ENCODE measurements at places on chromosomes 5 and 9.

DNA sequence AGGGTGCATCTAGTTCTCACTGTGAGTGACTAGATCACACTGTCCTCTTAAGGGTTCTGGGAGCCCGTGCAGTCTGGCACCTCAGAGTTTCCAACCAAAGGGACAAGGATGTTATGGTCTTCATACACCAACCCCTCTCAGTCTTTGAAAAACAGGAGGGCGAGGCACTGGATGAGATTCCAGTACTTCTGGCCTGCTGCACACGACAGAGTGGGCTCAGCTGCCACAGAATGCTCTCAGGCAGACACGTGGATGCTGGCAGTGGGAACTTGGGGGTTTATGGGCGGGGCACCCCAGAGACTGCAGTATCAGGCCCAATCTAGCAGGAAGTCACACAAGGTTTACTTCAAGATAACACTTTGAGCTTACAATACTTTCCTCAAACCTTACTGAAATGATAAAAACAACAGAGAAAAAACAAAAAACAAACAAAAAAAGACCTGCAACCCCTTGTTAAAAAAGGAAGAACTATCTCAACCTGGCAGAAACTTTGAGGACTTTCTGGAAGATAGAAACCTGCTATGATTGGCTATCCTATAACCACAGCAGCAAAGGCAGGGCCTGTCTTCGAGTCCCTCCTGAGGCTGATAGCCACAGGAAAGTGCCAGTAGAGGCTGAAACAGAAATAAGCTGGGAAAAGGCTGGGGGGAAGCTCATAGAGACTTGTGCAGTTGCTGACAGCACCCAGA, 28.3 kb upstream of the TGFBR1 start:
- no peak for DNase-seq

GRCh38 chr5:20305463-20305862, 317.5 kb upstream of the CDH18 start:
- DNase-seq, result no peak

- DNase-seq, result peak; percentile 71
Observed at GRCh38 chr5:14900693-14901461, 29.3 kb upstream of the ANKH start.

GRCh38 chr9:135906291-135907005, 898 bp downstream of the CAMSAP1 start:
- peak; percentile 58 for DNase-seq

GRCh38 chr5:106675687-106676086, 995.0 kb downstream of the EFNA5 start:
- no peak for DNase-seq

- DNase-seq, result no peak
Observed at GRCh38 chr5:147519380-147519779, 9.5 kb upstream of the DPYSL3 start.

DNA sequence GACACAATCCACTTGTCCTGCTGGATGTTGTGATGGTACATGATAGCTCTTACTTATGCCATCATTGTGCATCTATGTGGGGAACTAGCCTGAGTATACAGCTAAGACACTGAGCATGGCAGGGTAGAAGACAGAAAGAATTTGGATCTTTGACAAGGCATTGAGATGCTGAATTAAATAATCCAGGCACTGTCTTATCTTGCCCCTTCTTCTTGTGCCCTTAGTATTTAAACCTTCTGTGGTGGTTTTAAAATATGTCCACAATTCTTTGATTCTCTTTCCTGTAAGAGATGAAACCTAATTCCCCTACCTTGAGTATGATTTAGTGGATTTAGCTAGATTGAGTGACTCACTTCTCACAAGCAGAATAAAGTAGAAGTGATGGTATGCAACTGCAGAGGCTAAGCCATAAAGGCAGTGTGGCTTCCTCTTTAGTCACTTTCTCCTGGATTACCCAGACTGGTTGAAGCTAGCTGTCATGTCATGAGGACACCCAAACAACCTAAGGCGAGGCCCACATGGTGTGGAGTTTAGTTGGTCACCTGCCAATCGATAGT, 174.0 kb upstream of the NREP start:
- peak; percentile 91 for DNase-seq

GRCh38 chr5:73112359-73112758, 8.0 kb upstream of the TMEM171 start:
- no peak for DNase-seq

- no peak for DNase-seq
Observed at GRCh38 chr5:96172436-96172835, 210.8 kb upstream of the ELL2 start.

DNA sequence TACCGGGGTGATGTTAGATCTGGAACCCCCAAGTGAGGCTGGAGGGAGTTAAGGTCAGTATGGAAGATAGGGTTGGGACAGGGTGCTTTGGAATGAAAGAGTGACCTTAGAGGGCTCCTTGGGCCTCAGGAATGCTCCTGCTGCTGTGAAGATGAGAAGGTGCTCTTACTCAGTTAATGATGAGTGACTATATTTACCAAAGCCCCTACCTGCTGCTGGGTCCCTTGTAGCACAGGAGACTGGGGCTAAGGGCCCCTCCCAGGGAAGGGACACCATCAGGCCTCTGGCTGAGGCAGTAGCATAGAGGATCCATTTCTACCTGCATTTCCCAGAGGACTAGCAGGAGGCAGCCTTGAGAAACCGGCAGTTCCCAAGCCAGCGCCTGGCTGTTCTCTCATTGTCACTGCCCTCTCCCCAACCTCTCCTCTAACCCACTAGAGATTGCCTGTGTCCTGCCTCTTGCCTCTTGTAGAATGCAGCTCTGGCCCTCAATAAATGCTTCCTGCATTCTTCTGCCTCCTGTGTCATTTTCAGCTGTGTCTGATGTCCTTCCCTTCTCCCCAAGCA, 2.3 kb upstream of the MYOZ3 start:
- DNase-seq, result no peak

GRCh38 chr5:162474239-162474638, 406.7 kb downstream of the GABRG2 start:
- no peak for DNase-seq

- no peak for DNase-seq
Observed at GRCh38 chr9:17739022-17739421, 160.2 kb downstream of the SH3GL2 start.

DNA sequence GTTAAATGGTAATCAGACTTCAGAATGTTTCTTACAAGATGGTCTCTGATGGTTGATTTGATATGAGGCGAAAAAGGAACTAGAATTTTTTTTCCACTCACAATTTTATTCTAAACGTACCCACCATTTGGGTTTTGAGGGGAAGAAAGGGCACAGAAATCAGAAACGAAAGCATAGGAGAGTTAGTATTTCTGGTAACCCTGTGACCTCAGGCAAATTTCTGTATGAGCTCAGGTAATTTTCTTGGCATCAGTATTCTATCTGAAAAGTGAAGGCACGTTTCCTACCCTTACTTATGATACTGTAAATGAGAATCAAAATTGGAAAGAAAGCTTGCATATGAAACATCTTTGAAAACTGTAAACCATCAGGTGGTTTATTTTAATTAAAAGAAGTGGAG, 26.5 kb downstream of the TMEFF1 start:
- DNase-seq, result no peak

GRCh38 chr9:126514037-126514821, 99.5 kb upstream of the LMX1B start:
- no peak for DNase-seq

GRCh38 chr9:128271112-128271511, 4.7 kb downstream of the GOLGA2 start:
- DNase-seq, result peak; percentile 89

GRCh38 chr9:116959809-116960208, 272.7 kb downstream of the TRIM32 start:
- no peak for DNase-seq

DNA sequence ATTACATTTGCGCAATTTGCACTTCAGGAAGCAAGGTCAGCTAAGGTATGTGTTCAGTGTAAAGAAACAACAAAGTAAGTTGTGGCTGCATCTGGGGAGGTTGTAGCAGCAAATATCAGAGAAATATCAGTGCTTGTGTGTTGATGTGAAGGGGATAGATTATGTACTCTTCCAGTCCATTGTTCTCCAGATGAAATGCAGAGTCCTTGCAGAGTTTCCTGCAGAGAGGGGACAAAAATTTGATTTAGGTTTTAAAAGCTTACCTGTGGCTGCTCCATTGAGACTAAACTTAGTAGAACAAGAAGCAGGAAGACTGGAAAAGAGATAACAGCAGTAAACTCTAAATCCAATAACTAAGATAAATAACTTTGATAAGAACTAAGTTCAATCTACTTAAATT, 952.2 kb downstream of the CDH18 start:
- no peak for DNase-seq

DNA sequence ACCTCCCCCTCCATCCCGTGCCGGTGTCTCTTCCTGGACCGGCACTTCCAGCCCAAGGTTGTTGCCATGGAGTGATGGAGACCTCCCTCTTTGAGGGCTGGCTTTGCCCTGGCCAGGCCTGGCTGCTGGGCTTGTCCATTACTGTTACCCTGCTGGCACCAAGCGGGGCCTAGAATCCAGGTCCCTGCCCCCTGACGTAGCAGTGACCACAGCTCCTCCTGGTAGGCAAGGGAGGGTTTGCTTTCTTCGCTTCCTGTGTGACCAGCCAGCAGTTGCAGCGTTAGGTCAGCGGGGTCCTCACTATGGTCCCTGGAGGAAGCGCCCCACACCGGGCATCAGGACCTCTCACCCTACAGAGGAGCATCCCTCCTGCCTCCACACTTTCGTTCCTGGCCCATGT, 146.7 kb upstream of the COL5A1 start:
- DNase-seq, result no peak

DNA sequence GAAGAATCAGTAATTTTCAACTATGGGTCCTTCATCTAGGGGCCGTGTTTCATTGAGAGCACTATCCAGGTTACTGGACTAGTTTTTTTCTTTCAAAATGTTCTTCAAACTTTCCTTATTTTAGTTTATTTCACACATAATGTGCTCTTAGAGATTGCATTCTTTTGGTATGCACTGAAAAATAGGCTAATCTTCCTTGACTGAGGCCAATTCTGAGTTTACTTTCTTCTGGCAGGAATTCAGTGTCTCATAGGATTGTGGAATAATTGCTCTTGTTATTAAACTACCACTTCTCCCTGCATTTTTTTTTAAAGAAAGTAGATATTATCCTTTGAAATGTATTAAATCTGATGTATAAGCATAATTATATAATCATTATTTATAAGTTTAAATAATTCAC, 624.5 kb downstream of the RAB3C start:
- DNase-seq, result no peak

- DNase-seq, result no peak
Observed at GRCh38 chr9:131598121-131598520, 52.8 kb downstream of the PRRT1B start.

DNA sequence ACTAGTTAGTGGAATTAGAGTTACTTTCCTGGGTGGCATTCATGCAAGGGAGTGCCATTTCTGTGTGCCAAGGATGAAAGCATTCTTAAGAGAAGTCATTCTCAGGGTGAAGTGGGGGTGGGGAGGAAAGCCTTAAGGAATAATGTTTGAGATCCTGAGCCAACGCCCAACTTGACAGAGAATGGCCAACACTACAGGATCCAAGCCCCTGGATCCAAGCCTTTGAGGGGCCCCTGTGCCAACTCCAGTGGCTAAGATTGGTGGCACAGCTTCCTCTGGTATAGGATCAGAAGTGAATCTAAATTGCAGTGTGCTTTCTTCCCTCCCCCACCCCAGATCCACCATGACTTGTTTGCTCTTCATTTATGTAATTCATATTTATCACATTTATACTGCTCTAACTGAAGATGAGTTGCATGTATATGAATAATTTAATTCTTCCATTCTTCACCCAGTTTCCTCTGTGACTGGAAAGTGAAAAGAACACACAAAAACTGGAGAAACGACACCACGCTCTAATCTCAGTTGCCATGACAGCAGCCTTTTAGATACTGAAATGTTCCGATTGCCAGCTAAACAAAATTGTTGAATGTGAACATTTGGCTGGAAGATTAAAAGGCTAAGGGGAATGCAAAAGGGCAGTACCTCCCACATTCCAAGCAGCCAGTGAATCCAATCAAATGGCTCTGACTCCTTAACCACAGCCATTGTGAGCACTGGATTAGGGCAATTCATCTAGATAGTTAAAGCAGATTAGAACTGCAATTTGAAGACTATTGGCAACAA, 4.5 kb downstream of the ZNF608 start:
- DNase-seq, result peak; percentile 84

DNA sequence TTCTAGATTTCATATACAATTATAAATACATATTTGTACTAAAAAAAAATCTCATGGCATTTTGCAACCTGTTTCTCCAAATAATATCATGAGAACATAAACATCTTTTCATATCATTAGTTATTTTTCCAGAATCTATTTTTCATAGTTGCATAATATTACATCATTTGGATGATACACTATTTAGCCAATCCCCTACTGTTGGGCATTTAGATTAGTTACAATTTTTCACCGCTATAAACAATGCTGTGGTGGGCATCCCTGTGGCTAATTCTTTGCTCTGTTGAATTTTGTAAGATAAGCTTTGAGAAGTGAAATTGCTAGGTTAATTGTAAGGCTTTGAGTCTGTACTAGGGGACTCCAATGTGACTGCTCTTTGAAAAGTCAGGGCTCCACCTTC, 2.2 kb upstream of the FOXI1 start:
- DNase-seq, result no peak

DNA sequence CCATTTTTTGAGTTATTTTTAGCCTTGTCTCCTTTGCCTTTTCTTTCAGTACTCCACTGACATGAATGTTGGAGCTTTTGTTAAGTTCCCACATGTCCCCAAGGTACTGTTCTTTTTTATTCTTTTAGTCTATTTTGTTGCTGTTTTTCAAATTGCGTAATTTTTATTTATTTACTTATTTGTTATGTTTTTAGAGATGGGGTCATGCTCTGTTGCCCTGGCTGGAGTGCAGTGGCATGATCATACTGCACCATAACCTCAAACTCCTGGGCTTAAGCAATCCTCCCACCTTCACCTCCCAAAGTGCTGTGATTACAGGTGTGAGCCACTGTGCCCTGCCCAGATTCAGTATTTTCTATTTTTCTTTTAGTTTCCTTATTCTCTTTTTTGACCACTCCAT, 5.4 kb upstream of the PCDHA1 start:
- DNase-seq, result no peak
